NCI-H187 treated with DMSO at 0.1 percent for 48 hours (cell line): ENCODE measurements at places on chromosomes 2 and 18.

GRCh38 chr2:99088017-99088416, 53.5 kb upstream of the C2orf15 start:
- no peak for DNase-seq

DNA sequence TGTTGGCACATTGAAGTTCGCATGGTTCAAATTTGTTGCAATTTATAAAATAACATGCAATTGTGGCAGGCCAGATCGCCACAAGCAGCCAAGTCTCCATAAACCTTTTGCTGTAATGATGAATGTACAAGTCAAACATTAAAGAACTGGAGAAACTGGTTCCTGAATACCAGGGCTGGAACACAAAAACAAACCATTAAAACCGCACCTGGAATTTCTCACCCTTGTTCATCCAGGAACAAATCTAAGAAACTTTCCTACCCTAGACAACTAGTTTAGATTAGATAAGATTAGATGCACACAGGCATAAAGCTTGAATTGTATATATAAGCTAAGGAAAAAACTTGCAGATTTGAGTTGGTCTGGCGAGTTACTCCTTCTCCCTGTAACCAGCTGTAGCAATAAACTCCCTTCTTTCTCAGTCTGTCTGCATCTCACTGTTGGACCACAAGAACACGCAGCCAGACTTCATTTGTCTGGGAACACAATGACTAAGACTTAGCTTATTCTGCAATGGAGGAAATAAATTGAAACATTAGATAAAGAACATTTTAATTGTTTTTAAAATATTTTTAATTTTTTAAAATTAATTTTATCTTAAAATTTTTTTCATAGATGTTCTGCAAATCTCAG, 1835.5 kb upstream of the LRRTM1 start:
- DNase-seq: no peak

DNA sequence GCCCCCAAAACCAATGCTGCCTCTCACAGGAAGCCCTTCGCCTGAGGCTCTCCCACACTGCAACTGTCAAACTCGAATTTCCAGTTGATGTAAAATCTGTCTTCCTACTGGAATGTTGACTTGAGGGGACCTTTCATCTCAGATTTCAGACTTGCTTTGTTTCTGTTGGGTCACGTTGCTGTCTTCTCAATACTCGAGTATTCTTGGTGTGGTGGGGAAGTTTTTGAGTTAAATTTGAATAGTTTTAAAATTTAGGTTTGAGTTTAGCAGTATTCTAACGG, 50.8 kb downstream of the AGAP1 start:
- DNase-seq: no peak

DNA sequence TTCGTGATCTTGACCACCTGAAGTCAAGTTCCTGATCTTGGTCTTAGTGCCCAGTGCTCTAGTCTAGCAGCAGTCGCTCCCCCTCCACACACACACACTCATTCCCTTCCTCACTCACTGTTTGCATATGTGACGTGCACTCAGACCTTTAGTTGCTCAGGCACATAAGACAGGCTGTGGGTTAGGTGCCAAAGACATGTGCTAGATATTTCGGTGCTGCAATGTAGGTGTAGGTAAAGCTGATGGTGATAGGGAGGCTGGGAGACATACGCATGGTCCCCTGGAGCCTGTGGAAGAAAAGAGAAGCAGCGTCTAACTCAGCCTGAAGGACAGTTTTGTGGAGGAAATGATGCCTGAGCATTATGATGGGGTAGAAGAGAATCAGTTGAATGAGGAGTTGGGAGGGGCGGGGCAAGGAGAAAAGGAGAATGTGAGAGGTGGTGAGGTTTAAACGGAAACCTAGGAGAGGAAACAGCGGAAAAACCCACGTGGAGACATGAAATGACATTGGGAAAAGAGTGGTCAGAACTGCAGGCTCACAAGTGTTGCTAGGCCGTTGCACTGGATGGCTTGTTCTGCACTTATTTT, 3.8 kb downstream of the TTC39C start:
- DNase-seq: no peak

DNA sequence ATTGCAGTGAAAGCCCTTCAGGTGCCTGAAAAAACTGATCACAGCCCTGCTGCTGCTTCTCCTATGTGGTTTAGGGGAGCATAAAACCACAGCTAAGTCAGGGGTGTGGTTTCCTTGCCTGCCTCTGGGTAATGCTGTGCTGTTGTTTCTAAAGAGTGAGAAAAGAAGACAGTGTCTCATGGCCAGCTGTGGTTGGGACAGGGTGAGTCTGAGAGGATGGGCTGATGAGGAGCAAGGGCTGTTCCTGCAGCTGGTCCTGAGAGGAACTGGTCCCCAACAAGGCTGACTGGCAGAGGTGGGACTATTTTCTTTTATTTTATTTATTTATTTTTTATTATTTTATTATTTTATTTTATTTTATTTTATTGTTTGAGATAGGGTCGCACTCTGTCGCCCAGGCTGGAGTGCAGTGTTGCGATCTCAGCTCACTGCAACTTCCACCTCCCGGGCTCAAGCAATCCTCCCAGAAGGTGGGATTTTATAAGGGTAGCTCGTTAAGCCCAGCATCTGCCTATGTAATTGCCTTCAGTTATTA, 236.7 kb downstream of the FHOD3 start:
- DNase-seq: no peak

DNA sequence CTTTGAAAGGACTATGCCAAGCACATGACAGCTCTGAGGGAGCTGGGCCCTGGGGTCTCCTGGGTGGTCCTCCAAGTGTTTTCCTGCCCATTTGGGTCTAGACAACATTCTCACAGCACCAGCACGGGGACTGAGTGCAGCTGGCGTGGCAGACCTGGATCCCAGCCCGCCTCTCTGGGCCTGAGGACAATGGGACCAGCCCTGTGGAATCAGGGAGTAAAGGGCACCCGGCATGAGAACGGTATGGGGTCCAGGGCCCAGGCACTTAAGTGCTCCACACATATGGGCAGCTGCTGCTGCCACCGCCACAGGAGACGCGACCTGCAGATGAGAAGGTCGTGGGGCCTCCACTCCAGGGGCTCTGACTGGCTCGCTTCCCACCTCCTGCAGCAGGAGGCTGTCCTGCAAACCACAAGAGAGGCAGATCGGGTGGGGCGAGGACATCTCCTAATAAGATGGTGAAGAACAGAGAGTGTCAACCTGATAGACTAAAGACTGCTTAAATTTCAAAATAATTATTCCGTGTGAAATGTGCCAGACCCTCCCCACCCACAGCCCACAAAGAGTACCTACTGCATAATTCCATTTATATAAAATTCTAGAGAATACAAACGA, 46.3 kb downstream of the FAM178B start:
- no peak for DNase-seq

DNA sequence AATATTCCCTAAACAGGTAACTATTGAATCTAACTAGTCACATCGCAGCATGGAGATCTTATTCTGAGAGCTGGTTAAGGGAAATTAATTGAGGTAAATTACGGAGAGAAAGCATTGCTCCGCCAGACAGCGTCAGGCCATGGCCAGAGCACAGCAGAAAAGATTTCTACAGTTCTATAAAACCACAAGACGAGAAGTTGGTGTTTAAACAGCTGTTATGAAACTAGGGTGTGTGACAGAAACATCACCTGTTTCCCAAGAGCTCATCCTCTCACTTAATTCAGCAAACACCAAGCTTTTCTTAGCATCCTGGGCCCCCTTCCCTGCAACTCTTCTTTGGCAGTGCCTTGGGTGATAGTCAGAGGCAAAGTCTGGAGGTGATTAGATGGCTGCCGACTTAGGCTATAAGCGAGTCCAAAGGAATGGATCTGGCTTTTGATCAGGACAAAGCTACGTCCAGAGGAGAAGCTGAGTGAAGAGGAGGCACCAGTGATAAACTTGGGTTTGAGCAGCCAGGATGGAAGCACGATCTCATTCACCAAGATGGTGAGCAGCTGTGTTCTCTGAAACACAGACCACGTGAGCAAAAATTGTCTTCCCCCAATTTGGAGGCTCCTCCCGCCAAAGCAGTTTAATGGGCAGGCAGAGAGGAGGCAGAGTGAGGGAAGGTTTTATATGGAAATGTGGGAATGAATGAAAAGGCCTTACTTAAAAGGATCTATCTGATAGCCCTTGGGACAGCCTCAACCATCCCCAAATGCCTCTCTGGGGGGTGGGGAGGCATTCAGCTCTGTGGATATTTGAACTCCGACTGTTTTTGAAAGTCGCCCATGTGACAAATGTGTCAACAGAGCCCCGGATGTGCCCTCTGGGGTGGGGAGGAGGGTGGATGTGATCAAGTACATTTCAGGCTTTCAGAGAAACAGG, 57.8 kb downstream of the PKDCC start:
- DNase-seq: no peak

GRCh38 chr18:9737472-9738121, 29.5 kb downstream of the RAB31 start:
- DNase-seq: peak; percentile 81

DNA sequence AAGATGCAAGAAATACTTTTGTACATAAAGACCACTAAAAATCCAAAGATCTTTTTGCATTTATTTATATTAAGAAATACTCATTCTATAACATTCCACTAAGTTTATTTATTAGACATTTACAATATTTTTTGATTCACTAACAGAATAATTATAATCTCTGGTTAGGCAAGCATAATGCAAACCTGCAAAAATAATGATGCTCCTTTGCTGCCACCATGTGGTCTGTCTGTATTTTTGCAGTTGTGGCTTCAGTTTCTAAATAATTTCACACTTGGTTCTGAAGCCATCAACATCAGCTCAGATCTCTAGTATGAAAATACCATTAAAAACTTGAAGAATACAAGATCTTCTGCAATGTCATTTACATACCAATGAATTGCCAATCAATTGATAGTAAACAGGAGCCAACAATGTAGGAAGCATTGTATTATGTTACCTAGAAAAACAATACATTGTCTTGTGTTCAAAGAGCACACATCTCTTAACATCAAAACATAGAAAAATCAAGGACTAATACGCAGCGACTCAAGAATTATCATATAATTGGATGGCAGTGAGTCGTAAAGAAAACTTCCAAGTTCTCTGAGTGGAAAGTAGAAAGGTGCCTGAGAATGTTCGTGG, 28.8 kb upstream of the WDR75 start:
- peak; percentile 0 for DNase-seq
